Iris pigment epithelial cell (primary cell): ENCODE measurements at places on chromosomes 16 and 17.
A peak's percentile ranks its signal among the peaks of the same experiment; 100 is the strongest.

- no peak for DNase-seq
These were observed 289.9 kb downstream of the CPPED1 start for GRCh38 chr16:12513791-12514175.

- DNase-seq: no peak
These were observed 32.4 kb downstream of the RNF43 start for GRCh38 chr17:58384897-58385296.

DNA sequence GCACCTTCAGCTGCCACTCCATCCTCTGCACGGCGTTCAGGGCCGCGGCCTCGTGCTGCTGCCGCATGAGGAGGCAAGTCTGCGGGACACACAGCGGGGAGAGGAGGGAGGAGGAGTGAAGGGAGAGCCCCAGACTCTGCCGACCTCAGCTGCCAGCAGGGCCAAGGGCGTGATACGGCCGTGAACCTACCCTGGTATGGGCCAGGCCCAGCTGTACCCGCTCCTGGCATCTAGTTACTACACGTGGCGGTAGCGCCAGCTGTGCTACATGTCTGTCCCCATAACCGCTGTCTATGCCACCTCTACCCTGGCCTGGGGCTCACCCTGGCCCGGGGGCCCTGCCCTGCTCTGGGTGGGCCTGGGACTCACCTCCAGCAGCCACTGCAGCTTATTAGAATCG, 51.1 kb downstream of the ZNF778 start:
- DNase-seq: no peak

DNA sequence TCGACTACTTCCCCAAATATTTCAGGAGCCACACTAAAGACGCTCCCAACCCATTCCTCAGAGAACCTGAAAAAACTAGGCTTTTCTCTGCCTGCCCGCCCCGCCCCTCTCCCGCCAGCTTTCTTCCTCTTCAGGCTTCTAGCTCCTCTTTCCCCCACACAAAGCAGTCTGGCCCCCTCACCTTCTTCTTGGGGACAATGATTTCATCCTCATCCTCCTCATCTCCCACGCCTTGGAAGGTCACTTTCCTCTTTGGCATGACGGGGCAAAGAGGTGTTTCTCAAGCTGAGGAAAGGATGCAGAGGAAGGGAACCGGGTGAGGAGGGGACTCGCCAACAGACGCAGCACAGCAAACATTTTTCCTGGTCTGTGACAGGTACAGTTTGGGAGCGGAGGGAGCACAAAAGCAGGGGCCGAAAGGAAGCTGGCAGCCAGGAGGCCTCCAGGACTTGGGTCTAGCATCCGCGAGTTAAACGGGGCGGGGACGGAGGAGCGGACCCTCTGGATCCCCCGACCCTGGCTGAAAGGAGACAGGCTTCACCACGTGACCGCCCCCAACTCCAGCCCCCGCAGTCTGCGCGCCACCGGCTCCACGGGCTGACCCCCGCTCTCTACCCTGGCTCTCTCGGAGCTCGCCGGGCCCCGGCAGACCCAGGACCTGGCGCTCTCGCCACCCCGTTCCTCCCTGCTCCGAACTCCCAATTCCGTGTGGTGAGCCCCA, 525 bp downstream of the CD2BP2 start:
- DNase-seq: peak; percentile 16

- peak; percentile 86 for DNase-seq
These were observed 225.9 kb downstream of the SEC14L1 start for GRCh38 chr17:77366558-77367245.

GRCh38 chr17:80871341-80871740, 120.3 kb upstream of the CHMP6 start:
- DNase-seq: no peak

GRCh38 chr17:4605826-4606225, 21.5 kb downstream of the SMTNL2 start:
- DNase-seq: peak; percentile 62

- DNase-seq: peak; percentile 63
These were observed 1.9 kb upstream of the NFAT5 start for GRCh38 chr16:69563605-69564580.

- peak; percentile 96 for DNase-seq
These were observed 338 bp upstream of the RPL19 start for GRCh38 chr17:39199820-39200069.

DNA sequence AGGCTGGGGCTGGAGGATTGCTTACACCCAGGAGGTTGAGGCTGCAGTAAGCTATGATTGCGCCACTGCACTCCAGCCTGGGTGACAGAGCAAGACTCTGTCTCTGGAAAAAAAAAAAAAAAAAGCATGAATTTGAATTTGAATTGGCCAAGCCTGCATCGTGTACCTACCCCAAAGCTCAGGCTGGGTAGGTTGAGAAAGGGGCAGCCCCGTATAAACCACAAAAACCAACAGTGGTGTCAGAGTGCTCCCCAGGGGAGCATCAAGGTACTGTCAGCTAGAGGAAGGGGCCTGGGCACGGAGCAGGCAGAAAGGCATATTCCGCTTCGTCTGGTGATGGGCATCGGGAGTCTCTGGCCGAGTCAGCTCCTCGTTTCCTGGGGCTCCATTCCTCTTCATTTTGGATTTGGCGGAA, 40.9 kb downstream of the RAP1GAP2 start:
- DNase-seq: no peak

DNA sequence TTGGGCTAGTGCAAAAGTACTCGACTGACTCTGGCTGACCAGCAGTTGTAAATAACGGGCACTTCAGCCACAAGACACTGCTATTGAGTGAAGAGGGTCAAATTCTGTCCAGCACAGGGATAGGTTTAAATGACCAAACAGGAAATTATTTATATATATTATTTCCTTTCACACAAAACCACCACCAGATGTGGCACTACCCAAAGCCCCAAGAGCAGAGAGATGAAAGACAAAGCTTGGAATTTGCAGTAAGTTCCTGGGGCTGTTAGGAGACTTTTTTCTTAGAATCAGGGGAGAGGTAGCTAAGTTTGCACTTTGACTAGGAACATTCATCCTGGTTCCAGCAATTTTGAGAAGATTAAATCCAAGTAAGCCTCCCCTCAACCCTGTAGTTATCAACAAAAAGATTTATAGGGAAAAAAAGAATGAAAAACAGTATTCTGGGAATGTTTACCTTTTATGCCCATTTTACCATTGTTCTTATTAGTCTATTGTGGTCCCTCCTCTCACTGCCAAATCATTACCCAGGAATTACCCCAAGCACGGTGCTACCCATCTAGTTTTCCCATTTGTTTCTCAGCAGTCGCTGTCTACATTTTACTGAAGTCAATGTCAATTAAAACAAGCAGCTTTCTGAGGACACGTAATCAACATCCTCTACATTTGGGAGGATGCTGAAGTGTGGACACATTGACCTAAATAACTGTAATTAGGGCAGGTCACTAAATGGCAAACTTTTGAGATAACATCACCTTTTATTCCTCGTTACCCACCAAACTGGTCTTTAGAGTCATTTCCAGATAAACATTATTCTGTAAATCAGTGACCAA, 43.5 kb downstream of the GRB7 start:
- DNase-seq: no peak

DNA sequence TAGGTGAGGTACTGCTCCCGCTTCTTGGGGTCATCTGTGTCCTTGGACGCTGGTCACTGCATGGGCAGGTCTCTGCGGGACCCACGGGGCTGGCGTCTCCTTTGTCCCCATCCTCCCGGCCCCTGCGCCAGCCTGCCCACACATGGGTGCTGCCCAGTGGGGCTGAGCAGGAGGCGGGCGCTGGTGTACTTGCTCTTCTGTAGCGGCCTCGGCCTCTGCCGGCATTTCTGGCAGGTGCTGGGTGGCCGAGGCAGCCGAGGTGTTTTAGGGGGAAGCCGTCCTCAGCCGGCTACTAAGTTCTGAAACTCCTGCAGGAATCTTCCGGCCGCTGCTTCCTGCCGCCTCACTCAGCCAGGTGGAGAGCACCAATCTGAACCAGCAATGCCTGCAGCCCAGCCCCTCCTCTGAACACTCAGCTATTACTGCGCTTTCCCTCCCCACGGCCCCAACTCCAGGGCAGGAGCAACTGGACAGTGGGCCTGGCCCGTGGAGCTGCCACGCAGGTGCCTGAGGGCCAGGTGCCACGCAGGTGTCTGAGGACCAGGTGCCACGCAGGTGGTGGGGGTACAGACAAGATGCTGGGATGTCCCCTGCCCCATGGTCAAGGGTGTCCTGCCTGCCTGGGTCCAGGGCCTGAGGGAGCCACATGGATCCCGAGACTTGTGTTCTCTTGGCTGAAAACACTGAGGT, 10.0 kb downstream of the DECR2 start:
- DNase-seq: no peak

- no peak for DNase-seq
These were observed 544.4 kb downstream of the KCNJ2 start for GRCh38 chr17:70713694-70714093.

GRCh38 chr17:77619326-77619725, 339.2 kb upstream of the TNRC6C start:
- DNase-seq: no peak

- DNase-seq: no peak
These were observed 22.6 kb upstream of the CPNE2 start for GRCh38 chr16:57069635-57070370.

DNA sequence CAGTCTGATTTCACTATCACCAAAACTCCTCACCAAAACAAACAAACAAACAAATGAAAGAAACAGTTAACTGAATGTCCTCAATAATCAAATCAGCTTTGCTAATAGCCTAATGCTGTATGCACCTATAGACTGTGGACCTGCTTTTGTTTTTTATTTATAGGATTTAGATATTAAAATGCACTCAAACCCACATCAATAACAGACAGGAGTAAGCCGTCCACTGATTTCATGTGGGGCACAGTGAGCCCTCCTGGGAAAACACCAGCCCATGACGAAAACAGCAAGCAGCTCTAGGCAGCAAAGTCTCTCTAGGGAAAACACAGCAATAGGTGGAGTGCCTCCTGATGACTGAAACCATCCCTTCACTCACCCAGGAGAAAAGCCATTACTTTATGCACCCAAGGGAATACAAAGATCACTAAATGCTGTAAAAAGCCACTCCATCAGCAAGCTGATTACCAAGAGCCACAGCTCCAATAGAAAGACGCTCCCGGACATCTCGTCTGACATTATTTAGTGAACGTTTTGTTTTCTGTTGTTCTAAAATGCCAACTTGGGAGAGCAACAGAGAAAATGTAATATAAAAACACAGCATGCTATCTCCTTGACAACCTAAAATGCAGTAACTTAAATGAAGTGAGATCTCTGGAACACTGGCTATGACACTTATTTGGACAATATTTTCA, 47.8 kb downstream of the ANKFY1 start:
- no peak for DNase-seq

- no peak for DNase-seq
These were observed 27.3 kb upstream of the HS3ST2 start for GRCh38 chr16:22786691-22787090.

- no peak for DNase-seq
These were observed 43.2 kb upstream of the DNAJA2 start for GRCh38 chr16:47016700-47017133.

DNA sequence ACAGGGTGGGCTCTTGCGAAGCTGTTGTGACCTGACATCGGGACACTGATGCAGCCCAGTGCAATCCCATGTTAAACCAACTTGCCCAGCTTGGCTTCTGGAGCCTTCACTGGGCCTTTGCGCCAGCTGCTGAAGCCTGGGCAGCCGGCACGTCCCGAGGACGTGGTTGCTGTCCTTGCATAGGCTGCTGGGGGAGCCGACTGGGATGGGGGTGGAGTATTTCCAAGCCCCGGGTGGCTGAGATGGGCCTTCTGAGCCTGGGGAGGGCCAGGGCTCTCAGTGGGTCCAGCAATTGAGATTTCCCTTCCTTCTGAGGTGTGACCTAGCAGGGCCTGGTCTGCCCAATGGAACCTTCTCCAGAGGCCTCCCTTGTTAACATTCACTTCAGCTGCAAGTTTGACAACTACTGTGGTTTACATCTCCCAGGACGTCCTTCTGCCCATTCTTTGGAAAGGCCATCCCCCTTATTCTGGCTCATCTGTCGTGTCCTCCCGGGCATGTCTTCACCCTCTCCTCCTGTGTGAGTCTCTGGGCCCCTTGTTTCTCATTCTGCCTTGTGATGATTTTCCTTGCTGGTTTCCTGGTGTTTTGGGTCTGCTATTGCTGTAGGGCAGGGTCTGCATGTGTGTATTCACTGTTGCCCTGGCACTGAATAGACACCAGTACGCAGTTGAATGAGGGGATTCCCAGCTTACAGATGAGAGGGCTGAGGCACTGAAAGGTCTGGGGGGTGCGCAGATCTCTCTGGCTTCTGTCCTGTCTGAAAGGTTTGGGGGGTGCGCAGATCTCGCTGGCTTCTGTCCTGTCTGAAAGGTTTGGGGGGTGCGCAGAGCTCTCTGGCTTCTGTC, 34.4 kb downstream of the HAPSTR1 start:
- no peak for DNase-seq

GRCh38 chr16:87604634-87605111, 2.4 kb downstream of the JPH3 start:
- no peak for DNase-seq

DNA sequence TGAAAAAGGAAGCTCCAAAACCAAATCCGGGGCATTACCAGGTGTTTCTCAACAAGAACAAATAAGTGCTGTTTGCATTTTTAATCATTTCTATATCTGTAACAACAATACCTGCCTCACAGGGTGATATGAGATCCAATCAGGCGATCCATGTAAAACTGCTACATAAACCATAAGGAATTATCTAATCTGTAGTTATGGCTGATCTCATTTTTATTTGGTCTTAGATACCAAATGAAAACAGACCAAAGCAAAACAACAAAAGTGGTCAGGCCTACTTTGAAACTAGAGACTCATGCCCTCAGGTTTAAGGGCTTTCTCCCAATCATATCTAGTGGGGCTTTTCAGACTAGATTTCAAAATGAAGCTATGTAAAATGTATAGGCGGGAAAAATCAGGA, 28.3 kb downstream of the XPO6 start:
- no peak for DNase-seq

DNA sequence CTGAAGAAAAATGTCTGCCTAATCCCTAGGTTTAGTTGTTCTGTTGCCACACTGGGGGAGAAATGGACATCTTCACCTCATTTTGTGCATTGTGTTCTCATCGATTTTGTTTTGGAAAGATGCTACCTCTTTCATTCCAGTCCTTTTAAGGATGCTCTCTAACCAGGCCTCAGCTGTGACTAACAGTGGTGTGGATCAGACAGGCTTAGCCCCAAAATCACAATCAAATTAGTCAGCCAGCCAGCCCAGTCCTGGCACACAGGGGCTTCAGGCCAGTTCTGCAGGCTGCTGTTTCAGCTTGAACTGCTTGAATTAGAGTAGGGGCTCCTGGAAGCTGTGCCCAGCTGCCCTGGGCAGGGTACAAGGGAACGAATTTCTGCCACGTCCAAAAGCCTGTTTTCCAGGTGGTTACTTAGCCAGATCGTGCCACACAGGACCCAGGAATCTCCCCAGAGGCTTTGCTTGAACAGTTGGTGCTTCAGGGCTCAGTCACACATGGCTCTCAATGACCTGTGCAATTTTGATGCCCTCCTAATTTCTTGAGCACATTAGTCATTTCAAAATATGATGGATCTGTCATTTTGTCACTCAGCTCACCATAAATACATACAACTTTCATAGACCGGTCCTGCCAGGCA, 60.7 kb downstream of the CLEC16A start:
- DNase-seq: peak; percentile 84
